C1 segment of cervical spinal cord (tissue), 14 donors: ENCODE measurements at places on chromosomes 1 and 21.

GRCh38 chr1:210252621-210253051 is 20.0 kb downstream of the SERTAD4 start:
- DNase-seq: no peak

DNA sequence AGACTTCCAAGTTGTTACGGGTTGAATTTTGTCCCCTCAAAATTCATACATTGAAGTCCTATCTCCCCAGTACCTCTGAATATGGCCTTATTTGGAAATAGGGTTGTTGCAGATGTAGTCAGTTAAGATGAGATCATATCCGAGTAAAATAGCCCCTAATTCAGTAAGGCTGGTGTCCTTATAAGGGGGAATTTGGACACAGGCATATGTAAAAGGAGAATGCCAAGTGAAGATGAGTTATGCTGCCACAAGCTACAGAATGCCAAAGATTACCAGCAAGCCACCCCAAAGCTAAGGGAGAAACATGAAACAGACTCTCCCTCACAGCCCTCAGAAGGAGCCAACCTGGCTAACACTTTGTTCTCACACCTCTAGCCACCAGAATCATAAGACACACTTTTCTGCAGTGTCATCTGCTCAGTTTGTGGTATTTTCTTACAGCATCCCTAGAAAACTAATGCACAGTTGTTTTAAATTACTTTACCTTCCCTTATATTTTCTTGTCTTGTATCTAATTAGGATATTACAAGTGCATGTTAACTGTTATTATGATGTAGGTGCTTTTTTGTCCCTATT is 43.3 kb upstream of the PRDX6 start:
- DNase-seq: no peak

- no peak for DNase-seq
These were observed 152.0 kb upstream of the IGSF21 start for GRCh38 chr1:17955302-17956285.

GRCh38 chr1:64948905-64949833 is 17.2 kb downstream of the JAK1 start:
- DNase-seq: no peak

DNA sequence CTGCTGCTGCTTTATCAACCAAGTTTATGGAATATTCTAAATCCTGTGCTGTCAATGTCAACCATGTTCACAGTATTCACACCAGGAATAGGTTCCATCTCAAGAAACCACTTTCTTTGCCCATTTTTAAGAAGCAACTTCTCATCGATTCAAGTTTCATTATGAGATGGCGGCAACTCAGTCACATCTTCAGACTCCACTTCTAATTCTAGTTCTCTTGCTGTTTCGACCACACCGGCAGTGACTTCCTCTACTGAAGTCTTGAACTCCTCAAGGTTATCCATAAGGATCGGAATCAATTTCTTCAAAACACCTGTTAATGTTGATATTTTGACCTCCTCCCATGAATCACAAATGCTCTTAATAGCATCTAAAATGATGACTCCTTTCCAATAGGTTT is 39.7 kb upstream of the IFNLR1 start:
- DNase-seq: no peak

DNA sequence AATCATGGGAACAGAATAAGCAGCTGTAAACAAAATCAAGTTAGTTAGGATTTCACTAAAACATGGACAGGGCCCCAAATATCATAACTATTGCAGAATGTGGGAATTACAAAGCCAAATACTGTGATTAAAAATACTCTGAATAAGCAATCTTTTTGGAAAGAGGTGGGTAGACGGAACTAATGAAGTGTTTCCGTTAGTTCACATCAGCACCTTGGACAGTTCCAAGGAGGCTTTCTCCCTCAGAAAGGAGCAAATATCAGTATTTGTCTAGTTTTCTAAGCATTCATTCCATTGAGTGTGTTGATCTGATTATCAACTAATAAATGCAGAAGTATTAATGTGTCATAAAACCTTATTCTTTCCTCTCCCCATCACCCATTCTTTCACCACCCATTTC is 97.4 kb downstream of the FAM78B start:
- no peak for DNase-seq

GRCh38 chr1:42793824-42794223 is 9.0 kb downstream of the TMEM269 start:
- DNase-seq: no peak

- no peak for DNase-seq
These were observed 11.5 kb upstream of the LYST start for GRCh38 chr1:235878082-235878811.

DNA sequence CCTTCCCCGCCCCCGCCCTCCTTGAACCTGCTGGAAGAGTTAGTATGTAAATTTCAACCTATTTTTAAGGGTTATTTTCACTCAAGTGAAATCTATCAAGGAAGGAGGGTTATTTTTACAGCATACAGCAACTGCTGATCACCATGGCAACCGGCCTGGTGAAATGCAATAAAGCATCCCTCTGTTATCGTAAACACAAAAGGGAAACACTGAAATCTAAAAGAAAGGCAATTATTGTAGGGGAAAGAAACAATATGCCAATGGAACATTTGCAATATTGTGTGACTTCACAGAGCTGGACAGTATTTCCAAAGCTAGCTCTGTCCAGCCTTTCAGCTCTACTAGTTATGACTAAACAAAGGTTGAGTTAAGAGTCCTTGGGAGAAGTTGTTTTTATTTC is 588.3 kb upstream of the PBX1 start:
- no peak for DNase-seq

DNA sequence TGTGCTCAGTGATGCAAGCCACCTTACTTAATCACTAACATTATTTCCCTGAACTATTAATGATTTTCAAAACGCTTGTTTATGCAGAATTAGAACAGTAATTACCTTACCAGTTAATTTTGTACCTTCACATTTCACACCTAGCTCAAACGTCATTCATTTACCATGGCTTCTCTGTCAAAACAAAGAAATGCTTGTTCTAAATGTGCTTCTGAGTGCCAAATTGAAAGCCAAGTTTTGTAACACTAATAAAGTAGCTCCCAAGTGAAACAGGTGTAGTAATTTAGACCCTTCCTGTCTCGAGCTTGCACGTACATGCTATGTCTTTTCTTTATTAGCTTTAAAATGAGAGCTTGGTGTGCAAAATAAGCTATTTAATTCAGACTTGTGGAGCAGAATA is 533.7 kb upstream of the PKN2 start:
- no peak for DNase-seq

DNA sequence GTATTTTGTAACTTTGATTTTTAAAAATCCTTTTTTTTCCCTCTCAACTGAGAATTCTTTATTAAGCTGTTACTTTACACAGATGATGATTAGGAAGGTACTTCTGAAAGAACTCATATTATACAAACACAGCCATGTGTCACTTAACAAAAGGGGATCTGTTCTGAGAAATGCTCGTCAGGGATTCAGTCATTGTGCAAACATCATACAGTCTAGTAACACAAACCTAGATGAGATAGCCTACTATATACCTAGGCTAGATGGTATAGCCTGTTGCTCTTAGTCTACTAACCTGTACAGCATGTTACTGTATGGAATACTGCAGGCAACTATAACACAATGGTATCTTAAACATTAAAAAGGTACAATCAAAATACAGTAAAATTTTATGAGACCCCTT is 24.9 kb downstream of the AHCTF1 start:
- no peak for DNase-seq

- DNase-seq: no peak
These were observed 247.1 kb upstream of the RAB4A start for GRCh38 chr1:229023651-229024300.

- no peak for DNase-seq
These were observed 55.0 kb upstream of the TRAPPC10 start for GRCh38 chr21:43957128-43957571.

- no peak for DNase-seq
These were observed 53.2 kb downstream of the NCAM2 start for GRCh38 chr21:21051109-21052055.

GRCh38 chr1:35707601-35708440 is 10.9 kb downstream of the C1orf216 start:
- DNase-seq: no peak

- no peak for DNase-seq
These were observed 173.7 kb downstream of the GABPA start for GRCh38 chr21:25908495-25908894.

GRCh38 chr1:156115514-156116374 is 1.2 kb downstream of the LMNA start:
- DNase-seq: peak; percentile 75

DNA sequence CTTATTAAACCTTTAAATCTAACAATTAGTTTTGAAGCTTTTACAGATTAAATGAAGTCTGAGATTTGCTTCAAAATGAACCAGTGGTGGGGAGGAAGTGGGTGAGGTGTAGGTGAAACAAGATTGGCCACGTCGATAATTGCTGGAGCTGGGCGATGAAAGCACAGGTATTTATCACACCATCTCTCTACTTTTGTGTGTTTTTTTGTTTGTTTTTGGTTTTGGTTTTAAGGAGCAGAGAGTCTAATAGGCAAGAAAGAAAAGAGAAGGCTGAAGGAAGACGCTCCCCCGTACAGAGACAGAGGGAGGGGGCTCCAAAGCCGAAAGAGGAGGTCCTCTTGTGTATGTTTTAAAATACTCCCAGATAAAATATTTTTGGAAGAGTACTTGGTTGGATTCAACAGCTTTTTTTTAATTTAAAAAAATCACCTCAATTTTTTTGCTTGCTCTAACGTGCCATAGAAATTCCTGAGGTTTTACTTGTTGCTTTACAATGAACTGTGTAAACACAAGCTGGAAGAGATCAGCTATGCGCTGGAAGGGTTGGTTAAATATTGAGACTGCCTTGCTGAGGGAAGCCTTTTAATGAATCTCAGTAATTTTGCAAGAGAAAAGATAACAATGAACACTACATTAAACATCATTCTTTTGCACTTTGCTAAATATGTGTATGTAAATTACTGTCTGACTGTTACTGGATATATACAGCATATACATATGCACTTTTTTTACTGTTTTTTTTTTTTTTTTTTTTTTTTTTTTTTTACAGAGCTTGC is 6.7 kb upstream of the LGALS8 start:
- DNase-seq: no peak

- no peak for DNase-seq
These were observed 45.6 kb upstream of the FASLG start for GRCh38 chr1:172613294-172613693.

- no peak for DNase-seq
These were observed 12.3 kb downstream of the DDX20 start for GRCh38 chr1:111768023-111768422.
